ENCODE measurements at places on chromosomes 16 and 17.

GRCh38 chr16:56102183-56102686 lies 89.1 kb upstream of the GNAO1 start:
- no peak for DNase-seq

DNA sequence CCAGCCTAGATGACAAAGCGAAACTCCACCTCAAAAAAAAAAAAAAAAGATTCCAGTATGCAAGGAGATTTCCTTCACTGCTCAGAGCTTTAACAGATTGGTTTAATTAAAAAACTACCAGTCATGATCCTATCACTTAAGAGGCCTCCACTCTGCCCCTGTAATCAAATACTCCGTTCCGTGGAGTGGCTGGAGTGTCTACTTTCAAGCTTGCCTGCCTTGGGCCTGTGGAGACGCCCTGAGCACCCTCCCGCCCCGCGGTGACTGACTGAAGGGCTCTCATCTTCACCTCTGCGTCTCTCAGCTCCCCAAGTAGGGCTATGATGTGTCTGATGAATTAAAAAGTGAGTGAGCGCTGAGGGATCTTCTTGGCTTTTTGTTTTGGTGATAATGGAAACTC lies 25.3 kb upstream of the TRPV3 start:
- no peak for DNase-seq

- DNase-seq, result no peak
Observed at GRCh38 chr17:79038545-79039135, 14.7 kb downstream of the C1QTNF1 start.

DNA sequence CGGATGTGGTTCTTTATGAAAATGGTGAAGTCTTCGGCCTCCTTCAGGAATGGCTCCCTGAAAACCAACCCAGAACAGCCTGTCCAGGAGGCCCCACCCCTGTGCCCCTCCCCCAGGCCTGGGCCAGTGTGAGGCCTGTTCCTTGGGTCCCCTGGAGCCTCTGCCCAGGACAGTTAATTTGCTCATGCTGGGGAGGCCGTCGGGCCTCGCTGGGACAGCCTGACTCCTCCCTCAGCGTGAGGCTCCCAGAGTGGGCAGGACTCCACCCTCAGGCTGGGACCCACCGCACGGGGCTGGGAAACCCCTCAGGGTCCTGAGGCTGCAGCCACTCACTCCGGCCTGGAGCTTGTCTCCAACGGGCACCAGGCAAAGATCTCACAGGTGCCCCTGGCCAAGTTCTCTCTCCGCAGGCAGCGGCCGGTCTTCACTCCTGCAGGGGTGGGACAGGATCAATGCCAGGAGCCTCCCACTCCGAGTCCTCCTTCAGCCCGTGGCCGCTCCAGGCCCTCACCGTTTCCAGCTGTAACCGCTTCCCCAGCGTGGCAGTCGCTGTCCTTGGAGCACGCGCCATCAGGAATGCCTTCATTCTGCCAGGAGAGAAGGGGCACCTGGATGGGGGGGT lies 5.8 kb downstream of the P2RX5 start:
- DNase-seq, result no peak

DNA sequence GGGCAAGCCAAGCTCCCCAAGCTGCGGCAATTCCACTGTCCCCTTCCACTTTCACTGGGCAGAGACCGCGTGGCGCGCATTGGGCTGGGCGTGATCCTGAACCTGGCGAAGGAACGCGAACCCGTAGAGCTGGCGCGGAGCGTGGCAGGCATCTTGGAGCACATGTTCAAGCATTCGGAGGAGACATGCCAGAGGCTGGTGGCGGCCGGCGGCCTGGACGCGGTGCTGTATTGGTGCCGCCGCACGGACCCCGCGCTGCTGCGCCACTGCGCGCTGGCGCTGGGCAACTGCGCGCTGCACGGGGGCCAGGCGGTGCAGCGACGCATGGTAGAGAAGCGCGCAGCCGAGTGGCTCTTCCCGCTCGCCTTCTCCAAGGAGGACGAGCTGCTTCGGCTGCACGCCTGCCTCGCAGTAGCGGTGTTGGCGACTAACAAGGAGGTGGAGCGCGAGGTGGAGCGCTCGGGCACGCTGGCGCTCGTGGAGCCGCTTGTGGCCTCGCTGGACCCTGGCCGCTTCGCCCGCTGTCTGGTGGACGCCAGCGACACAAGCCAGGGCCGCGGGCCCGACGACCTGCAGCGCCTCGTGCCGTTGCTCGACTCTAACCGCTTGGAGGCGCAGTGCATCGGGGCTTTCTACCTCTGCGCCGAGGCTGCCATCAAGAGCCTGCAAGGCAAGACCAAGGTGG lies 9.8 kb downstream of the SARM1 start:
- no peak for DNase-seq

DNA sequence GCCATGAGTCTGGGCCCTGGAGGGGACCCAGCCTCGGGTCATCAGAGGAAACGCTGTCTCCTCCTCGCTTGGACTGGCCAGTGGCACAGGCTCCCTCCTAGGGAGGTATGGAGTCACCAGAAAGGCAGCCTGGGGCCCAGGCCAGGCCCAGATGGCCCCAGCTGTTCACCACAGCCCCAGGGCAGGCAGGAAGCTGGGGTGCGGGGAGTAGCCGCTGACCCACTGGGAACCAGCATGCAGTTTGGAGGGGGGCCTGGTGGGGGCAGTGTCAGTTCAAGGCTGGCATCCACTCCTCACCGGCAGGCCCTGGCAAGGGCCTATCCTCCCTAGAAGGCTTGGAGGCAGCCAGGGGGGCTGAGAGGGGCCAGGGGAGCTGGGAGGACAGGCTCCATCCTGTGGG lies 48.8 kb downstream of the SDK2 start:
- DNase-seq, result no peak

- DNase-seq, result no peak
Observed at GRCh38 chr16:12296991-12297390, 320.5 kb downstream of the SNX29 start.

DNA sequence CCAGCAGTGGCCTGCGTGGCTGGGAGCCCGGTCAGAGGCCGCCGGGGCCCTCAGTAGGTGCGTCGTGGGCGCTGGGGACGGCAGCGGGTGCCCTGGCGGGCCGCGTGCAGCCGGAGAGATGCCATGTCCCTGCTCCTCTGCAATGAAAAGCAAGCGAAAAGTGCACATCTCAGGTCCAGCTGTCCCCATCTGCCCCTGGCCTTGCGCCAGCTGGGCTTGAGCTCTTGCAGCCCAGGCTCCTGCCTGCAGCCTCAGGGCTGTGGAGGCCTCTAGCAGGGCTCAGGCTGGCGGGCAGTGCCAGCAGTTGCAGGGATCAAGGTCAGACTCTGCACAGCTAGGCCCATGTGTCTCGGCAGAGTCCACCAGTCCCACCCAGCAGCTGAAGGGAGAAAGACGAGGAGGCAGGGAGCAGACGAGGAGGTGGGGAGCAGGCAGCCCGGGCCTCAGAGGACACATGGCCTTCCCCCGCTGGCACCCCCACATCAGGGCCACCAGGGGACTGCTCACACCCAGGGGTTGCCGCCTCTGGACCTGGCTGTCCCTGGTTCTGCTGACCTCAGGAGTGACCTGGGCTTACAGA lies 11.2 kb downstream of the SLC16A3 start:
- no peak for DNase-seq

DNA sequence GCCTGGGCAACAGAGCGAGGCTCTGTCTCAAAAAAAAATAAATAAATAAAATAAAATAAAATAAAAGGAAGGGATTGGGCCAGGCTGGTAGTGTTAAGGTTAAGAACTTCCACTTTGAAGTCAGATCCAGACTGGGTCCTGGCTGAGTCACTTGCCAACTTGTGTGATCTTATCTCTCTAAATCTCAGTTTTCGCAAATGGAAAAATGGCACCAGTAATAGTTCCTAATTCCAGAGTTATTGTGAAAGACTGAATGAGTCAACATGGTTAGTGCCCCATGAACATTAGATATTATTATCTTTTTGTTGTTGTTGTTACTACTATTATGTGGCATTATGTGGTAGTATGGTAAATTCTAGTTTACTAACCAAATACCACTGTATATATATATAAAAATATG lies 188.0 kb upstream of the AXIN2 start:
- no peak for DNase-seq

DNA sequence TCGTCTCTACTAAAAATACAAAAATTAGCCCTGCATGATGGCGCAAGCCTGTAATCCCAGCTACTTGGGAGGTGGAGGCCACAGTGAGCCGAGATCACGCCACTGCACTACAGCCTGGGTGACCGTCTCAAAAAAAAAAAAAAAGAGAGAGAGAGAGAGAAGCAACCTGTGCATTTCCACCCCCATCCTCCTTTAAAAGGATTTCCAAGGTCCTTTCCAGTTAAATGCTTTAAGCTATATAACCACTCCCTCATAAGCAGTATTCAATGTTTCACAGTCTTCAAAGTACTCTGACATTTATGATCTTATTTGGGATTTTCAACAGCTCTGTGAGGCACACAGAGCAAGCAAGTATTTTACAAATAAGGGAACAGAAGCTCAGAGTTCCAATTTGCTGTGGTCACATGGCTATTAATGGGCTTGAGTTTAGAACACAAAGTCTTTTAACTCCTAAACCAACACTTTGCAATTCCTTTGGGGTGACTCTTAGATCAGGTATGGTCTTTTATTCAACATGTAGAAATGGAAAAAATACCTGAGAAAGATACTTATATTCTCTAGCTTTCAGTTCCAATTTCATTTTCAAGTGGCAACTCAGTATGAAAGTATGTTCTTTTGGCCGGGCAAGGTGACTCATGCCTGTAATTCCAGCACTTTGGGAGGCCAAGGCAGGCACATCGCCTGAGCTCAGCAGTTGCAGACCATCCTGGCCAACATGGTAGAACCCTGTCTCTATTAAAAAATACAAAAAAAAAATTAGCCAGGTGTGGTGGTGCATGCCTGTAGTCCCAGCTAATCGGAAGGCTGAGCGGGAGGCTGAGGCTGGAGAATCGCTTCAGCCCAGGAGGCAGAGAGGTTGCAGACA lies 31.3 kb downstream of the SPOP start:
- DNase-seq, result peak; percentile 58

GRCh38 chr17:63589646-63590045 lies 11.0 kb upstream of the TACO1 start:
- DNase-seq, result no peak

DNA sequence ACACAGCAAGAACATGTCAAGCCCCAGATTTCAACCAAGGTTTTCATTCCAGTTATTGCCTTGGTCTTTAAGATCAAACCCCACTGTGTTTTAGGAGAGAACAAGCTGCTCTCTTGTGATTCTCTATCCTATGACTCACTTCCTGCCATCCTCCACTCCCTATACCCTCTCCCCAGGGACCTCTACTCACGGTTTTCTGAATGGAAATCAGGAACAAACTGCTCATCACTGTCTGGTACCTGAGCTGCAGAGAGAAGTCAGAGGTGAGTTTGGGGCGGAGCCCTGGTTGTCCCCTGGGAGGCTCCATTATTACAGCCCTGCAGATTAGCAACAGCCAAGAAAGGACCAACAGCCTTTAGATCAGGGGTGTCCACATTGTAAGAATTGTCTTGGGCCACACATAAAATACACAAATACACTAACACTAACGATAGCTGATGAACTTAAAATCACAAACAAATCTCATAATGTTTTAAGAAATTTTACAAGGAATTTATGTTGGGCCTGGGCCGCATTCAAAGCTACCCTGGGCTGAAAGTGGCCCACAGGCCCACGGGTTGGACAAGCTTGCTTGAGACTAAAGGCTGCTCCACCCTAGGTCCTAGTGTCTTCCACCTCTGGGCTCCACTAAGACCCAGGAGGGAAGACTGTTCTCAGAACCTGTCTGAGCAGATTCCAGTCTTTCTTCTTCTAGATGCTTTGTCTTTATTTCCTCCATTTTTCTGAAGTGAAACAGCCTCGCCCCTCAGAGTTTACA lies 9.7 kb downstream of the ETV4 start:
- DNase-seq, result no peak

GRCh38 chr16:56910654-56911539 lies 21.0 kb upstream of the HERPUD1 start:
- DNase-seq, result no peak

DNA sequence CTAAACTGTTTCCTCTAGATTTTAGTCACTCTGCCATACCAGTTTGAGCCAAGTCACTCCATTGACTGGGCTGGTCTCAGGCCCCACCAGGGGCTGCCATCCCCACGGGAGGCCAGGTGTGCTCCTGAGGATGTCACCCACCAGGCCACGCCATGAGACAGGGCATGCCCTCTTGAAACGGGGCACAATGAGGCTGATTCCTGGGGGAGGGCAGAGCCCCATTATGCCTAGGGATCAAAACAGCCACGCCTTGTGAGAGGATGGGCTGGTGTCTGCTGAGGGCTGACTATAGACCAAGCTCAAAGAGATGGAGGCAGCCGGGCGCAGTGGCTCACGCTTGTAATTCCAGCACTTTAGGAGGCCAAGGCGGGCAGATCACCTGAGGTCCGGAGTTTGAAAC lies 21.5 kb downstream of the GINS2 start:
- no peak for DNase-seq

GRCh38 chr16:50956637-50957036 lies 194.4 kb downstream of the SALL1 start:
- no peak for DNase-seq

DNA sequence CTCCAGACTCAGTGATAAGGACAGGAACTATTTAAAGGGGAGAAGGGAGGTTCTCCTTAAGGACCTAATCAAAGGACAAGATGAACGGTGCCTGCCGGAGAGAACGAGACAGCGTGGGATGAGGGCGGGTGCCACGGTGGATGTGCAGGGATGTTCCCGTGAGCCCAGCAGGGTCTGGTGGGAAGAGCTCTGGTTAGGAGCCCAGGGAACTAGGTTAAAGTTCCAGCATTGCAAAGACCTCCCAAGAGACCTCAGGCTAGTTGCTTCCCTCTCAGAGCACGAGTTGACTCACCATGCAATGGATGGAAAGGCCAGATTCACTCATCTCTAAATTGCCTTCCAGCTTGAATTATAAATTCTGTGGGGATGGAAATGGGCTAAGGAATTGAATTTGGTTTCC lies 14.7 kb downstream of the CCR7 start:
- no peak for DNase-seq

GRCh38 chr16:57675741-57676551 lies 7.8 kb downstream of the ADGRG3 start:
- no peak for DNase-seq

DNA sequence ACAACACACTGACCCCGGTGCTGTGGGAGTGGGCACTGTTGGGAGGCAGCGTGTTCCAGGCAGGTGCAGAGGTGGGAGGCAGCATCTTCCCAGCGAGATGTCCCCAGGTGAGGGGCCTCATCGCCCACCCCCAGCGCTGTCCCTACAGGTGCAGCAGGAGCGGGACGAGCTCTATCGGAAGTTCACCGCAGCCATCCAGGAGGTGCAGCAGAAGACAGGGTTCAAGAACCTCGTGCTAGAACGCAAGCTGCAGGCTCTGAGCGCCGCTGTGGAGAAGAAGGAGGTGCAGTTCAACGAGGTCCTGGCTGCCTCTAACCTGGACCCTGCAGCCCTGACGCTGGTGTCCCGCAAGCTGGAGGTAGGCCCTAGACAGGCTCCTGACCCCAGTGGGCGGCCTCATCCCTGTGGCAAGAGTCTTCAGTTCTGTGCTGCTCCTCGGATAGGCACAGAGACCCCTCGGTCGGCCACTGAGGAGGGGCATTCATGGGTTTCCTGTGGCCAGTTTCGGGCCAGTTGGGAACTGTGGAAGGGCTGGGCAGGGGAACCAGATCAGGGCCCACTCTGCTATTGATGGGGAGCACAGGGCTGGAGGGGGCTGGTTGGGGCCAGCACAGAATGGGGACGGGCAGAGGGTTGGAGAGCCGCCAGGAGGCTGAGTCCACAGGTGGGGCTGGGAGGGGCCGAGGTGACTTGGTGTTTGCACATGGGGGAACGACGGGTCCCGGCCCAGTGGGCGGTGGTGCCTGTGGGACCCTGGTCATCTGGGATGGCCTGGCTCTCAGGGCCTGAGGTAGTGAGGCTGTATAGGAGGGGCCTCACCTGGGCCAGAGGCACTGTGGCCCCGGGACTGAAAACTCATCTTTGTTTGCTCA lies 21.1 kb upstream of the DBNDD1 start:
- DNase-seq, result no peak

GRCh38 chr17:62718429-62718828 lies 89.7 kb downstream of the MARCHF10 start:
- DNase-seq, result peak; percentile 57
